ENCODE measurements at places on chromosomes 4 and X.

DNA sequence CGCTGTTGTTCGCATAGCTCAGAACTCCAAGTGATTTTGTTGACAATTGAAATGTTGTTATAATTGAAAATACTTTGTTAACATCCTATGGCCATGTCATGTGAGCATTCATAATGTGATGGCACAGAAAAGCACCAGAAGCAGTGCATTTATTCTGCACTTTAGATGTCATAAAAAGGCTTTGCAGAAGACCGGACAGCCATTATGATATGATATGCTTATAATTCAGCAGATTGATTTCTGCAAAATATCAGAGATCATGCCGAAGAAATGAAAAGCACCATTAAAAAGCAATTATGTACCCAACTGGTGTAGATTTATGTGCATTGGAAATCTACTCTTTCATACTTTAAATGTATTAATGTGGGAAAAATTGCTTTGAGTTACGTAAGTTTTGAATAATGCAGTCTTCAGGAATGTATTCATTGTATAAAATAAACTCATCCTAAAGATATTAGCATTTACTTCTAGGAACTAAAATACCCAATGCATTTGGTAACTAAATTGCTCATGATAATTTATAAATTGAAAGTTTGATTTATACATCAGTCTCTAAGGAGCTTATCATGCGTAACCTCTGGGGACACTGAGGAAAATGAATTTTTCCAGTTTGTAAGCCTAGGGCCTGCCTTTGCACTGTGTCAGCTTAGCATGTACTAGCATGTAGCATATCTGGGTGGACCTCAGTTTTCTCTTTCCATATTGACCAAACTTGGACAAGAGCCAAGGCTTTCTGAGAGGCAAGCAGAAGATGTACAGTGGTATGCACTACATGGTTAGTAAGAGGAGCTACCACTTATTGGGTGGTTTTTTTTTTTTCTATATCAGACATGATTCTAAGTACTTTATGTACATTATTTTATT, 43.6 kb downstream of the TLR10 start:
- no peak for DNase-seq

DNA sequence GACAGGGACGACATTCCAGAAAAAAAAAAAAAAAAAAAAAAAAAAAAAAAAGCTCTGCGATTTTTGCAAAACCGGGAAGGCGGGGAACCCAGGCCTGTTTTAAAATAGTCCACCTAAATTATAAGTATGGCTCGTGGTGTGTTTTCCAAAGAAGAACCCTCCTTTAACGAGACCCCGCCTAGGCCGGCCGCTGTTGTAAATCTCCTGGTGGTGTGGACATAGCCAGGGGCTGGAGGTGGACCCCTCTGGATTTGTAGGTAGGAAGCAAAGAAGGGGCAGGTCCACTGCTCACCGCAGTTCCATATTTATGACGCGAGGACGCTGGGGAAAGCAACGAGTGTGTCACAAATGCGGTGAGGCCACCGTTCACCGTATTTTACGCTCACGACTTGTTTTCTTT, 94.0 kb upstream of the SHOX start:
- DNase-seq: no peak

DNA sequence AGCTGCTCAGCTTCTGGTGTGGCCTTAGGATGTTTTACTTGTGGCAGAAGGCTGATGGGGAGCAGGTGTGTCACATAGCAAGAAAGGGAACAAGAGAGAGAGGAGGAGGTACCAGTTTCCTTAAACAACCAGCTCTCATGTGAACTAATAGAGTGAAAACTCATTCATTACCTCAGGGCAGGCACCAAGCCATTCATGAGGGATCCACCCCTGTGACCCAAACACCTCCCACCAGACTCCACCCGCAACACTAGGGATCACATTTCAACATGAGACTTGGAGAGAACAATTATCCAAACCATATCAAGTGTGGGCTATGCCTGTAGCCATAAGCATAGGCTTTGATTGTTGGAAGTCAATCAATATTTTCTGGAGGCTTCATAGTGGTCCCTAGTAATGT, 56.0 kb downstream of the GSX2 start:
- no peak for DNase-seq

GRCh38 chr4:189202182-189202868, 738.3 kb upstream of the FRG1 start:
- no peak for DNase-seq

DNA sequence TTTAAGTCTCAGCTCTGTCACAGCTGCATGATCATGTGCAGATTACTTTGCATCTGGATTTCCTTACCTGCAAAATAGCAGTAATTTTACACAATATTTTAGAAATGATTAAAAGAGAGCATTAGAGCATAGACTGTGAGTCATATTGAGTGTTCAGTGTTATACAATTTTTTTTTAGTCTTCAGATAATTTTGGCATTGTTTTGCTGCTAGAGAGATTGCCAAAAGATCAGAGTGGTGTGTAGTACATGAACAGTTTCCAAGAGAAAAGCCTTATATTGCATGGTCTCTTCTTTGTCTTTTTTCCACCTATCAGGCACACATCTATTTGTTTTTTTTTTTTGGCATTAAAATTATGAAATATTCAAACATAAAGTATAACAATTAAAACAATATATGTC, 209.6 kb upstream of the TLL1 start:
- DNase-seq: no peak

DNA sequence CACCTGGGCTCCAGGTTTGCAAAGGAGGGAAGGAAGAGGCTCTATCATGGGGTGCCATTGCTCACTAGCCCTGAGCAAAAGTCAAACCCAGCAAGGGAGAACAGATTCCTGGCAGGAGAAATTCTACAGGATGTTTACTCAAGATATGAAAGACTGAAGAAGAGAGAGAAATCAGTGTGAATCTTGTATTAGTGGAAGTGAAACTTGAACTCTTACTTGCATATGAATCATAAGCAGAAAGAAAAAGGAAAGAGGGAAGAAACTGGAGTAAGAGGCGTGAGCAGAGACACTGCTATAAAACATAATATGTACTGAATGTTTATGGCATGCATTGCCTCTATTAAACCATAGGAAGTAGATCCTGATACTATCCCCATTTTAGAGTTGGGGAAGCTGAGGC, 60.9 kb downstream of the C4orf46 start:
- DNase-seq: no peak

GRCh38 chrX:40083120-40083978, 14.4 kb downstream of the BCOR start:
- DNase-seq: no peak

DNA sequence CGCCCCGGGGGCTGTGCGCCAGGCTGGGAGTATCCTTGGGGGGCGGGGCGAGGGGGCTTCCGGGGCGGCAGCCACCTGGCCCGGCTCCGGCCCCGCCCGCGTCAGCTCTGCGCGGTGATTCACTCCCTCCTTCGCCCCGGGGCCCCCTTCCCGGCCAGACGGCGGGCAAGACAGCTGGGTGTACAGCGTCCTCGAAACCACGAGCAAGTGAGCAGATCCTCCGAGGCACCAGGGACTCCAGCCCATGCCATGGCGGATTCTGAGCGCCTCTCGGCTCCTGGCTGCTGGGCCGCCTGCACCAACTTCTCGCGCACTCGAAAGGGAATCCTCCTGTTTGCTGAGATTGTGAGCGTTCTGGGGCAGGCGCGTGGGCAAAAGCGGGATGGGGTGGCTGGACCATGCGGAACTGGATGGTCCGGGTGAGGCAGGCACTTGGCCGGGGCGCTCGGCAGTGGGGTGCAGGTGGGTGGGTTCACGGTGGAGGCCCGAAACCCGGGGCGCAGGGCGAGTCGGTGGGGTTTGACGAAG, at the start of gene PLP2:
Gene PLP2, plus strand, starts transcription at position 147 of the 528 bp plus-strand sequence. Its CDS starts 103 bp downstream, at position 250.
- no peak for DNase-seq

GRCh38 chr4:140706276-140706625, 49.9 kb downstream of the TBC1D9 start:
- DNase-seq: no peak

DNA sequence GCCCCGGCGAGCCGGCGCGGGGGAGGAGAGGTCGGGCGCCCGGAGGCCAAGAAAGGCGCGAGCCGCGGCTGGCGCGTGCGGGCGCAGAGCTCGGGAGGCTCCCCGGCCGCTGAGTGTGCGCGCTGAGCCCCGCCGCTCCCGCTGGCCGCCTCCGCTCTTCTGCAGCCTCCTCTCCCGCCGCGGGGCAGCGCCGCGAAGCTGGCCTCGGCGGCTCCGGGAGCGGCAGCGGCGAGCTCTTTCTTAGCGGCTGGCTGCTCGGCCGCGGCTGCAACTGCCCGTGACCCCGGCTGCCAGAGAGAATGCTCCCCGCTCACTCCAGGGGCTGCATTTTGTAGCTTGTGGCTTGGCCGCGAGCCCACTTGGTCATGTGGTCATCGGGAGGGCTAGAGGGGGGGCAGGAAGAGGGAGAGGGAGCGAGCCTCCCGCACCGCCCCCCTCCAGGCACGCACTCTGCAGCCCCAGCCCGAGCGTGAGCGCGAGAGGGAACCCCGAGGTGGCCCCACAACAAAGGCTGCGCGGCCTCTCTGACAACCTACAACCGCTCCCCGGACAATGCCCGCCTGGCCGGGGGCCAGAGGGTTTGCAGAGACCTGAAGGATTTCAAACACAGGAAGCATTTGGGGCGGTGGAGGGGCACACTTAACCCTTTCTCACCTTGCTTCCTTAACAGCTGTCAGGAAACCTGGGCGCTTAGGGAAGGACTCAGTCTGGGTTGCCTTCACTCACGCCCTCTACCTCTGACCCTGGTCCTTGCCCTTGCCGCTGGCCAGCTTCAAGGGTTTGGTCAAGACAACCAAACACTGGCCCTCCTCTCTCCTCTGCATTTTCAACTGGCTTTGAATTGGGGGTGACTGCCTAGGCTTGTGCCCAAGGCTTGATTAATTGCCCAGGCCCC, at the start of gene APLN:
Gene APLN, minus strand, starts transcription at position 305 of the 895 bp plus-strand sequence. CDS start 326 bp downstream, outside the sequence.
- DNase-seq: no peak

DNA sequence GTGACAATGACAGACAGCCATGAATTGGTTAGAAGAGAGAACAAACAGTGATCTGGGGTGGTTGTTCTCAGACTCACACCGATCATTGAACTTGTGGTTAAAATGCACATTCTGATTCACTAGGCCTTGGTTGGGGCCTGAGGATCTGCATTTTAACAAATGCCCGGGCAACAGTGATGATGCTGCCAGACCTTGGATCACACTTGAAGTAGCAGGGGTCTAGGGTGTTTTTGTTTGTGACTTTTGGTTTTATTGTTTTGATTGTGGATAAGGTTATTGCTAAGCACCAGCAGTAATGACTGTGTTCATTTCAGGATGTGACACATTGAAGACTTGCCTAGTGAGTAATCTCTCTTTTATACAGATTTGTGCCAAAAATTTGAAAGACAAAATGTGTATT, 36.5 kb downstream of the TXLNG start:
- no peak for DNase-seq

DNA sequence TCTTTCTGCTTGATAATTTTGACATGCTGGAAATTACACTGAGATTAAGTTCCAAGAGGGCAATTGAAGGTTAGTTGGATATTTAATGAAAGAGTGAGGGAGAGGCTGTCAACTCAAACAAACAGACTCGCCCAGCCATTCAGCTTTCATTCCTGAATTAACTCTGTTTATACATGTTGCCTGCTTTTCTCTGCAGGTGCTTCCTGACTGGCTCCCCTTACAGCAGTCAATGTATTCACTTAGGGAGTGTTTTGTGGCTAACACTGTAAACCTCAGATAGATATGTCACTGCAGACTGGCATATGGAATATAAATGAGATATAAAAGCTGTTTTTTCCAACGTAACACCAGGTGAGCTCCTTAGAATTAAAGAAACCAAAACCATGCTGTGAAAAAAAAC, 28.7 kb downstream of the TMPRSS11A start:
- DNase-seq: no peak

GRCh38 chr4:165319030-165319429, 8.4 kb upstream of the MSMO1 start:
- DNase-seq: no peak

DNA sequence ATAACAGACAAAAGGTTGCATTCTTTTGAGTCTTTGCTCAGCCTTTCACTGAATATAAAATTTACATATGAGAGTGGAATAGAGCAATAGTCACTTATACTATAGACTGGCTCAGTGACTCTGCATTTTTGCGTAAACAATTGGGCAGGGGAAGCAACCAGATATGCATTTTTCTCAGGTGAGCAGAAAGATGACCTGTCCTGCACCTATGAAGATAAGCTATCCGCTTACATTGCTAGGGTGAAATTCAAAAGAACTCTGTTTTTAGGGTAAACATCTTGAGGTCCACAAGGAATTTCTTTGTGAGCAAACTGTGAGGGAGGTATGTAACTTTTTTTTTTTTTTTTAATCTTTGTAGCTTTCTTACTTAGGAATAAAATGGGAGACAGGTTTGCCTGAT, 602.4 kb upstream of the PRKX start:
- no peak for DNase-seq

- no peak for DNase-seq
These were observed 1348.0 kb downstream of the ADGRL3 start for GRCh38 chr4:62548108-62548524.

- DNase-seq: peak; percentile 4
These were observed 615 bp downstream of the NEXMIF start for GRCh38 chrX:74924449-74925224.

DNA sequence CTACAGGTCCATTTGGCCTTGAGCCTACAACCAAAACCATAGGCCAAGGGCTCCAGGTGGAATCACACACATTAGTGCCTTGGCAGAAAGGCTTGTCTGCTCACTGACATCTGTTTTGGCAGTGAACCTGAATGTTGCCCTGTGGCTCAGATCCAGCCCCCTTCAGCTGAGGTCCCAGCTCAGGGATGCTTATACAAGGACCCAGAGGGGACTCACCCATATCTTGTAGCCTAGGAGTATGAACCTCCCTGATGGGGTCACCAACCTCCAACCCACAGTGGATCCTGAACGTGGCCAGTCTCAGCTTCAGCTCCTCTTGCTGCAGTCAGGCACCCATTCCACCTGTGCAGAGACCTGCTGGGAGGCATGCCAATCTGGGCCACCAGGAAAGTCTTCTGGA, 50.8 kb upstream of the HMX1 start:
- no peak for DNase-seq

GRCh38 chrX:32896088-32896487, 315.3 kb downstream of the DMD start:
- DNase-seq: no peak

DNA sequence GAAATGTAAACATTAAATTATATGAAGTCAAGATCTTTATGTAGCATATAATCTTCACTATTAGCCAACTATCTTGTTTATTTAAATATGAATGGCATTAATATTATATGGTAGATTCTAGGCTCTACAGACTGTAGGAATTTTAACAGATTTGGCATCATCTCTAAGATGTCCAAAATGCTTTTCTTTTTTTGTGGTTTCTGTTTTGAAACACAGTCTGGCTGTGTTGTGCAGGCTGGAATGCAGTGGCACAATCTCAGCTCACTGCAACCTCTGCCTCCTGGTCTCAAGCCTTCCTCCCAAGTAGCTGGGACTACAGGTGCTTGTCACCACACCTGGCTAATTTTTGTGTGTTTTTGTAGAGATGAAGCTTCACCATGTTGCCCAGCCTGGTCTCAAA, 76.2 kb downstream of the ELOVL6 start:
- no peak for DNase-seq

- no peak for DNase-seq
These were observed 56.4 kb downstream of the CXorf58 start for GRCh38 chrX:23964191-23964590.
